Hepatocyte (in vitro differentiated cells): ENCODE measurements at places on chromosomes 2 and 18.

GRCh38 chr2:176142281-176142680 is 9.1 kb upstream of the HOXD4 start:
- no peak for DNase-seq

DNA sequence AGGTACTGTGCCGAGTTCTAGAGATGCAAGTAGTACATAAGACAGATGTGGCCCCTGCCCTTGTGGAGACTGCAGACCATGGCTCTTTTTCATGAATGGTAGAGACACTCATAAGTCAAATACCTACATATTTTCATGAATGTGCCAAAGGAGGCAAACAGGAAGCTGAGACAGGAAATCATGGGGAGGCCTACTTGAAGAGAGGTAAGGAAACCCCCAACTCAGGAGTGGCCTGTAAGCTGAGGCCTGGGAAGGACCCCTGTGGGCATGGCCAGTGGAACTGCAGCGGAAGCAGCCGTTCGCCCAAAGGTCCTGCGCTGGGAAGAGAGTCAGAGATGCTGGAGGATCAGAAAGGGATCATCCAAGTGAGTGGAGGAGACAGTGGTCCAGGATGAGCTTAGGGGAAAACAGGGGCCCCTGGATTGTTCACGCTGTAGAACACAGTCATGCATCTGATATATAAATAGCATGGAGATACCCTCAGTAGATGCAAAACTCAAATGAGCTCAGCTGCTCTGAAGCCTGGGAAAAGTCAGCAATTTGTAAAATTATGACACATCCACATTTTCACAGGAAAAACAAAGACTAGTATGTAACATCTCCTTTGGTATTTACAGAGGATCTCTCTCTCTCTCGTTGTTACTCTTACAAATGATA is 228.9 kb downstream of the NEDD4L start:
- DNase-seq = no peak

DNA sequence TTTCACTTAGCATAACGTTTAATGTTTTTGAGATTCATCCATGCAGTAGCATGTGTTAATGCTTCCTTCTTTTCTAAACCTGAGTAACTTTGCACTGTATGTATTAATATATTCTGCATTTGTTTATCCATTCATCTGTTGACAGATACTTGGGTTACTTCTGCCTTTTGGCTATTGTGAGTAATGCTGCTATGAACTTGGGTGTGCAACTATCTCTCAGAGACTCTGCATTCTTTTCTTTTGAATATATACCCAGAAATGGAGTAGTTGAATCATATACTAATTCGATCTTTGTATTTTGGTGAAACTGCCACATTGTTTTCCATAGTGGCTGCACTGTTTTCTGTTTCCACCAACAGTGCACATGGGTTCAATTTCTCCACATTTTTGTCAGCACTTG is 128.3 kb downstream of the SH3BP4 start:
- DNase-seq = no peak

GRCh38 chr18:54284535-54284934 is 15.2 kb downstream of the POLI start:
- DNase-seq = no peak

DNA sequence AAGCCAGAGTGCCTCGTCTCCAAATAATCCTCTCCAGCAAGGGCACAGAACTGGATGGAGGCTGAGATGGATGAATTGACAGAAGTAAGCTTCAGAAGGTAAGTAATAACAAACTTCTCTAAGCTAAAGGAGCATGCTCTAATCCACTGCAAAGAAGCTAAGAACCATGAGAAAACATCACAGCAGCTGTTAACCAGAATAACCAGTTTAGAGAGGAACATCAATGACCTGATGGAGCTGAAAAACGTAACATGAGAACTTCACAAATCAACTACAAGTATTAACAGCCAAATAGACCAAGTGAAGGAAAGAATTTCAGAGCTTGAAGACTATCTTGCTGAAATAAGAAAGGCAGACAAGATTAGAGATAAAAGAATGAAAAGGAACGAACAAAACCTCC is 32.3 kb downstream of the WDPCP start:
- DNase-seq = no peak

DNA sequence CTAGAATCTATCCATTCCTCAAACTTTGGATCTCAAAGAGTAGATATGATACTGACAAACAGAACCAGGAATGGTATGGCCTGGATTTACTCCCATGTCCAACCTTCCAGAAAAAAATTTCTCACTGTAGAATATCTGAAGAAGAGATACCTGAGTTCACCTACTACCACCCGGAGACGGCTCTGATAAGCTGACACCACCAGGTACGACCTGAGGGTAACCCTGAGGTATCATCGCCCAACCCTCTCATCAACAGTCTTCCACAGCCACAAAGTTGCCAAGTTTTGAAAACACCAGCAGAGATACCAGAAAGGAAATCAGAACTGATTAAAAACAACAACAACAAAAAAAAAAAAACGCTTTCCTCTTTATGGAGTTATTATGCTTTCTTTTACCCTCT is 102.9 kb downstream of the LRP2 start:
- DNase-seq = no peak

DNA sequence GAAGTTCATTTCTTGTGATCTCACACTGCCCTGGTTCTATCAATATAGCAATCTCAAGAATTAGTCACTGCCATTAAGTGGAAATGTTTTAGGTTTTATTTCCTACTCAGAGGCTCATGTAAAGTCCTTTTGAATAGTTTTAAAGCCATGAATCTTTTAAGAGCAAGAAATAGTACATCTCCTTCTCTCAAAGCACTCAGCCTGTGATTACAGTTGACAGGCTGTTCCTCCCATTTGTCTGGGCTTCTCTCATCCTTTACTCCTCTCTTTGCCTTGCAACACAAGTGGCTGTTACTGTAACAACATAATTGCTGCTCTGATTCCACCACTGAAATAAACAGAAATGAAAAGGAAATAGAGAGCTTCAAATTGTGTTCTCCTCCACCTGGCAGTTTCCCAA is 18.4 kb downstream of the GRP start:
- no peak for DNase-seq

DNA sequence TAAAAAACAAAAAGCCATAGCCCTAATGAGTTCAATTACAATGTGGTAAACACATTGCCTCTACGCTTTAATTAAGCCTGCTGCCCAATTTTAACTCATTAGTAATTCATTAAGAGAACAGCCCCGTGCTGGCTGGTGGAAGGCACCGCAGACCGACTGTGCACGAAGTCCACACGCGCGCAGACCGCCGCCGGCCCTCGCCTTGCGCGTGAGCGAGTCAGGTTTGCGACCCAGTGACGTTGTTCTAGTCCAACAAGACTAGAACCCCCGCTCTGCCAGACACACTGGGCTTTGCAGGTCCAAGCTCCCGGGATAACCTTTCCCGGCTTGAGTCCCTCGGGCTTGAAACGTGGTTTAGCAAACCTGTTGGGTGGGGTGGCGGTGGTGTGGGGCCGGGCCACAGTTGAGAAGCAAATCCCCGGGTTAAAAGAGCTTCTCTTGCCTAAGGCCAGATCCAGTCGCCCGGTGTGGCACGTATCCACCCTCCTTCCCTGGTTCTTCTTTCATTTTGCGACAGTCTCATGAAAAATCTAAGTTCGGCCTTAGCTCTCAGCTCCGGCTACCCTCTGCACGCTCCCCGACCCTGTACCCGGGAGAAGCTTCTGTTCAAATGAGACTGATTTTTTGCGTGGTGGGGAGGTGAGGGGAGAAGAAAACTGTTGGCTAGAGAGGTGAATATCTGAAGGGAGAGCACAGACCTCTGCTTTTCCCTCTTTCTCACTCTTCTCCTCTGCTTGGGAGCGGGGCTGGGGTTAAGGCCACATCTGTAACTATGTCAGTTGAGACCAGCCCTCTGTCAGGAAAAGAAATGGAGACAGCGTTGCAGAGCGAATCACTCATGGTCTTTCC is 11.1 kb upstream of the SKOR2 start:
- no peak for DNase-seq

GRCh38 chr18:74378179-74378682 is 62.6 kb downstream of the C18orf63 start:
- no peak for DNase-seq
